ENCODE measurements at places on chromosomes 12 and 14. TPM values are rescaled to one million over a fixed set of nuclear protein-coding genes. Genes with fewer than 3 reads are reported as not detected.

- H3K4me3 ChIP-seq, result no peak overlapping the region
- H3K27ac ChIP-seq, result peak overlapping the region; percentile 45
- no peak for DNase-seq
These were observed 13.9 kb downstream of the KRT7 start for GRCh38 chr12:52246720-52247621.

- H3K27ac ChIP-seq, result peak overlapping the region; percentile 1
- no peaks in the 10 kb centered on the region for H3K36me3 ChIP-seq
- H3K4me1 ChIP-seq, result no peaks in the 10 kb centered on the region
These were observed 24.9 kb downstream of the VPS37B start for GRCh38 chr12:122870867-122871664.

- no peaks in the 10 kb centered on the region for H3K36me3 ChIP-seq
- H3K27me3 ChIP-seq, result no peaks in the 10 kb centered on the region
- no peak overlapping the region for H3K27ac ChIP-seq
- no peaks in the 10 kb centered on the region for H3K4me1 ChIP-seq
- H3K4me3 ChIP-seq, result peak overlapping the region; percentile 19
These were observed 98.8 kb downstream of the TMEM132C start for GRCh38 chr12:128365651-128366231.

GRCh38 chr14:104049576-104050240 is 35.8 kb upstream of the ASPG start:
- H3K4me1 ChIP-seq, result no peaks in the 10 kb centered on the region
- H3K36me3 ChIP-seq, result no peaks in the 10 kb centered on the region
- H3K4me3 ChIP-seq, result no peak overlapping the region
- no peak overlapping the region for H3K27ac ChIP-seq
- DNase-seq, result no peak

DNA sequence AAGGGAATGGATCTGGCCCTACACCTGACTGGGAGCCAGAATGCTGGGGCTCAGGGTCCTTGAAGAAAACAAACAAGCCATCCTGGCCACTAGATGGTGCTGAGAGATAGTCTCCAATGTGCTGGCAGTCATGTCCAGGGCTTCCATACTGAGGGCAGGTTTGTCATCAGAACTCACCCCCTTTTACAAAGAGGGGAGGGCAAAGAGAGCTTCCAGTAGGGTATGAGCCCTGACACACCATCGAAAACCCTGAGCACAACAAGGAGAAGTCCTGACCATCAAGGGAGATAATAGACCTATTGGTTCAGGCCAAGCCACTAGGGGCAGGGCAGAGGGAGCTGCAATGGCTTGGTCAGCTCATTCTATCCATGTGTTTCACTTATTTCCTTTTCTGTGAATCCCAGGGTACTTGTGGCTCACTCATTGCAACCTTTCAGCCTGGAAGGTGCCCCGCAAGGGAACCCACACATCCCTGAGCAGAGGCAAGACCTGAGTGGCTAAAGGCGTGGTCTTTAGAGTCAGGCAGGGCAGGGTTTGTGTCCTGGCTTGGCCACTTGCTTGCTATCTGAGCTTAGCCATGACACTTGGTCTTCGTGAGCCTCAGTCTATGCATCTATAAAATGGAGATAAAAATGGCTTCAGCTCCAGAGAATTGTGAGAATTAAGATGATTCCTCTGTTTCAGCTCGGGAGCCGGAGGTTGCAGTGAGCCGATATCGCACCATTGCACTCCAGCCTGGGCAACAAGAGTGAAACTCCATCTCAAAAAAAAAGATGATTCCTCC is 6.2 kb upstream of the PLEKHH1 start:
- no peaks in the 10 kb centered on the region for H3K4me1 ChIP-seq
- DNase-seq, result peak; percentile 46
- H3K36me3 ChIP-seq, result no peaks in the 10 kb centered on the region
- no peak overlapping the region for H3K4me3 ChIP-seq

DNA sequence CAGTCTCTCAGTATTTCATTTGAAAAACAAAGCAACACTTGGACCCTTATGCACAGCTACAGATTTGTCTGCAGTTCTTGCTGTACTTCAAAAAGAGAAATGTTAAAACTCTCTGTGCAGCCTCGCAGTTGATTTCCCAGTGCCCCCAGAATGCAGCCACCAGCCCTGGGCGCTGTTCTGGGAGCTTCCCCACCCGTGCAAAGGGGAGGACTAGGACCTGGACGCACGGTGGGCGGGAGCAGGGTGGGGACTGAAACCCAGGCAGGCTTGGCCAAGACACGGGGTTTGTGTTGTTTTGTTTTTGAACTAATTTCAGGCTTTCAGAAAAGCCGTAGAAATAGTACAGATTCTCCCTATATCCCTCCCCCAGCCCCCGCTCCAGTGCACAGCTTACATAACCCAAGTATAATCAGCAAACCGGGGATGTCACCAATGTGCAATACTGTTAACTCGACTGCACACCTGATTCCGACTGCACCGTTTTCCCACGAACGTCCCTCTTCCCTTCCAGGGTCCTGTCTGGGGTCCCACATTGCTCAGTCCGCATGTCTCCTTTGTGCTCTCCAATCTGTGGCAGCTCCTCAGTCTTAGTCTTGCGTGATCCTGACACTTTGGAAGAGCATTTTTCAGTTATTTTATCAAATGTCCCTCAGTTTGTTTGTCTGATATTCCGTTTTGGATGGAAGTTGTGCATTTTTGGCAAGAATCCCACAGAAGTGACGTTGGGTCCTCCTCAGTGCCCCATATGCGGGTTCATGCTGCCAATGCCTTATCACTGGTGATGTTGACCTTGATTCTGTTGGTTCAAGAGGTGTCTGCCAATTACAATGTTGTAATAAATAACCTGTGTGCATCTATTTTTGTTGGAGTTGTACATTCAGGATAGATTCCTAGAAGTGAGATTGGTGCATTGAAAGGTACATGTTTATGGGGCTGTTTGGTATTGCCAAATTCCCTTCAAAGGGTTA is 95.9 kb downstream of the SETD3 start:
- peak; percentile 59 for DNase-seq
- H3K4me1 ChIP-seq, result no peaks in the 10 kb centered on the region
- H3K36me3 ChIP-seq, result no peaks in the 10 kb centered on the region
- no peak overlapping the region for H3K4me3 ChIP-seq

GRCh38 chr12:54262403-54262925 is 17.5 kb downstream of the CBX5 start:
- no peaks in the 10 kb centered on the region for H3K27me3 ChIP-seq
- DNase-seq, result no peak
- peaks cover 1% of the 10 kb centered on the region for H3K4me1 ChIP-seq
- H3K4me3 ChIP-seq, result no peak overlapping the region
- no peak overlapping the region for H3K27ac ChIP-seq

DNA sequence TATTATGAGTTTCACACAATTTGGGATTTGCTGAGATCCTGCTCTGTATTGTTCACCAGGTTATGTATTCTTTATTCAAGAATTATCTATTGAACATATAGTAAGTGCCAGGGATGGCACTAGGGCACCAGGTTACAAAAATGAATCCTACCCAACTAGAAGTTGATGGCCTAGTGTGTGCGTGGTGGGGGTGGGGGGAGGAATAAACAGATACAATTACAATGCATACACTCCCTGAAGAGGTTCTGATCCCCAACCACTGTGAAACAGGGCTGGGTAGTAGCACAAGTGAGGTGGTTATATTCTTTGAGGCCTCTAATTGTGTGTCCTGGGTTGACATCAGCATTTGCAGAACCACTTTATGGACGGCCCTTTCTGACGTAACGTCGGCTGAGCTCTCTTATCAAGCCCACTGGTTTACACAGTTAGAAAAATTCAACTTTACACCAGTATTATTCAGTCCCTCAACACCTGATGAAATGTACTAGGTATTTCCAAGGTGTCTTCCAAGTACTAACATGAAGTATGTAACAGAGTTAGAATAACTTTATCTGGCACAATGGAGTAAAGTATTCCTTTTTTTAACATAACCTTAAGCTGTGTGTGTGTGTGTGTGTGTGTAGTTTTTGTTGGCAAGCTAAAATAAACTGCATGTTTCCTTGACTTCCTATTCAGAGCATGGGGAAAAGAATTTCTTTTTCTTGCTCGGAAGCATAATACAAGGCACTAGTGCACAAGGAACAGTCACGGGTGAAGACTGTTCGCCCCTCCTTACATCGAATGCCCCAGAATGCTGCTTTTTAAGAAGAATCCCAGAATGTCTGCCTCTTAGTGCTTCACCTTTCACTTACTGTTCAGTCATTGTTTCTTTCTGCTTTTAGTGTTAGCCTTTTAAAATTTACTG is 8.1 kb upstream of the GLRX5 start:
- no peak overlapping the region for H3K4me3 ChIP-seq
- no peaks in the 10 kb centered on the region for H3K36me3 ChIP-seq
- H3K27ac ChIP-seq, result peak overlapping the region; percentile 97
- no peak for DNase-seq
- H3K4me1 ChIP-seq, result peaks cover 13% of the 10 kb centered on the region

DNA sequence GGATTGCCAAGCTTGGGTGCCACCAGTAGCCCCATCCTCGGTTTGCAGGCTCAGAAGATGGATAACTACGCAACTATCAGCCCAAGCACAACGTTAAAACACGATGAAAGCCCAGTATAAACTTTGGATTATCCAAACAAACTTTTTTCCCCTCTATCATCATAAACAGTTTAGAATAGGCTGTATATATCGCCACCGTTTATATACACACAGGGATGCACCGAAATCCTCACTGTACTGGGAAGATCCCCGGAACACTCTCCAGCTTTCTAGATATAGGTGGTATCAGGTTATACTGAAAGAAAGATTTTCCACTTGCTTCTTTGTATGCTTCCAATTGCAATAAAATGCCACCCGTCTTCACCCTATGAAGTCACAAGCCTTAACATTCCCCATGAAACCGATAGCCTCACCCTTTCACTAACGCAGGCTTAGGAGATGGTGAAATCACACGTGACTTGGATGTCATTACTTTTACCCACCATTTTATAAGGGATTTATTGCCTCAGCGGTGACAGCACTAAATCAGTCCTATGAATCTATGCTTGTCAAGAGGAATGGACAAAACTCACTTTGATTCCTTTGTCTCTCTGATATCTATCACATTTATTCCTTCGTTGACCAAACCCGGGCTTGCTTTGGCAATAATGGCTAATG is 207.6 kb upstream of the FOXN3 start:
- DNase-seq, result no peak
- H3K4me3 ChIP-seq, result no peak overlapping the region
- H3K27me3 ChIP-seq, result no peaks in the 10 kb centered on the region

GRCh38 chr12:23222801-23223200 is 597.8 kb downstream of the ETNK1 start:
- no peak for DNase-seq
- H3K27ac ChIP-seq, result no peak overlapping the region
- H3K36me3 ChIP-seq, result no peaks in the 10 kb centered on the region
- H3K27me3 ChIP-seq, result no peaks in the 10 kb centered on the region
- peaks cover 1% of the 10 kb centered on the region for H3K4me1 ChIP-seq

DNA sequence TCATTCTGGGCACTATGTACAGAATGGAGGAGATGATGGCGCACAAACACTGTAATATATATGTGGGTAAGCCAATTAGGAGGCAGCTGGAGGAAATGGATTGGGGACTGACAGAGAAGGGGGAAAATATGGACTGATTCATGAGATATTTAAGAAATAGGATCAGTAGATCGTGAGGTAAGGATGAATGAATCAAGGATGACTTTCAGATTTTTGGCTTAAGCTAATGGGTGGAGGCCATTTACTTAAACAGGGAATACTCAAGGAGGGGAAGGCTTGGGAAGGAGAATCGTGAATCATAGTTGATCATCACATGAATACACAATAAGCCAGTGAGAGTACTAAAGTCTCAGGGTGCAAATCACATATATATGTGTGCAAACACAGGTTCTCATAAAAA is 11.2 kb upstream of the GNPNAT1 start:
- H3K27me3 ChIP-seq, result no peaks in the 10 kb centered on the region
- no peak for DNase-seq
- no peak overlapping the region for H3K4me3 ChIP-seq
- H3K36me3 ChIP-seq, result no peaks in the 10 kb centered on the region

DNA sequence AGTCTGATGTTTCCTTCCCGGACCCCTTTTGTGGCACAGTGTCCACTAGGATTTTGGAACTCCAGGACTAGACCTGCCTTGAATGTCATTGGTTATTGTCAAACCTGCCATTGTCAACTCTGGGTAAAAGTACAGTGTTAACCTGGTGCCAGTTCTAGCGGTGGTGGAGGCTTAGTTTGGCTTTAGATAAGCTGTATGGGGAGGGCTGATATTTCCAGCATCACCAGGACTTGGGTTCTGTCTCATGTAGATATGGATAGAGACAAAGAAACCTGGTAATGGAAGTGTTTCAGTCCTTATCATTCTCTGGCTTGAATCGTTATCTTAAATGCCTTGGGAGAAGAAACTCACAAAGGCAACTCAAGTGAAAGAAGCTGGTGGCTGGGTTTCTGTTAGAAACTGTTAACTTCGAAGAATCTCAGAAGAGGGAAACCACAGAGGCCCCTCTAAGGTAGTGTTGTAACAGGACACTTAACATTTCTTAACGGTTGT is 10.6 kb downstream of the CHST11 start:
- no peaks in the 10 kb centered on the region for H3K27me3 ChIP-seq
- H3K36me3 ChIP-seq, result no peaks in the 10 kb centered on the region
- H3K4me1 ChIP-seq, result peaks cover 2% of the 10 kb centered on the region
- no peak overlapping the region for H3K4me3 ChIP-seq
- H3K27ac ChIP-seq, result no peak overlapping the region

GRCh38 chr14:91879196-91879595 is 11.9 kb upstream of the TC2N start:
- DNase-seq, result peak; percentile 62
- H3K4me1 ChIP-seq, result no peaks in the 10 kb centered on the region
- H3K36me3 ChIP-seq, result peaks cover 16% of the 10 kb centered on the region
- H3K4me3 ChIP-seq, result no peak overlapping the region
- no peak overlapping the region for H3K27ac ChIP-seq

DNA sequence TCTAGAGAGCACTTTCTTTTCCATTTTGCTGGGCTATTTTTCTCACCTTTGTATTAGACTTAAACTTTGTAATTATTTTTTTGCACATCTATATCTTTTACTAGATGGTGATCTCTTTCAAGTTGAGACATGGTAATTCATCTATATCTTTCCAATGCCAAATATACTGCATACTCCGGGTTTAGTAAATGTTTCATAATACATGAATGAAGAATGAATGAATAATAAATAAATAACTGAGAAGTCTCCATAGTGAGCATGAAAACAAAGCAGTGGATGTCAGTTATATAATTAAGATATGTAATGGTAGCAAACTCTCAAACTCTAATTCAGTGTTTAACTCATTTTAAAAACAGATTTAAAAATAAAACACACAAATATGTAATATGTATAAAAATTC is 342.5 kb upstream of the KITLG start:
- no peak for DNase-seq
- no peak overlapping the region for H3K27ac ChIP-seq

The TSHR gene
- polyA plus RNA-seq, result not detected

The RNU4-1 gene
- polyA plus RNA-seq, result not detected

The SPIC gene
- polyA plus RNA-seq, result not detected

The BCL7A gene
- polyA plus RNA-seq, result 2.7 TPM

The CLEC4C gene
- polyA plus RNA-seq, result not detected

The KRT72 gene
- polyA plus RNA-seq, result not detected

The LRP1-AS gene
- not detected for polyA plus RNA-seq

The TTLL5 gene
- polyA plus RNA-seq, result 18.2 TPM

The RPS6KL1 gene
- 3.3 TPM for polyA plus RNA-seq

The VDR gene
- polyA plus RNA-seq, result 2.2 TPM

The RND1 gene
- 0.88 TPM for polyA plus RNA-seq

Measured in aorta (tissue), 5 donors.